ENCODE measurements at places on chromosomes 2 and 18.
A peak's percentile ranks its signal among the peaks of the same experiment; 100 is the strongest.

DNA sequence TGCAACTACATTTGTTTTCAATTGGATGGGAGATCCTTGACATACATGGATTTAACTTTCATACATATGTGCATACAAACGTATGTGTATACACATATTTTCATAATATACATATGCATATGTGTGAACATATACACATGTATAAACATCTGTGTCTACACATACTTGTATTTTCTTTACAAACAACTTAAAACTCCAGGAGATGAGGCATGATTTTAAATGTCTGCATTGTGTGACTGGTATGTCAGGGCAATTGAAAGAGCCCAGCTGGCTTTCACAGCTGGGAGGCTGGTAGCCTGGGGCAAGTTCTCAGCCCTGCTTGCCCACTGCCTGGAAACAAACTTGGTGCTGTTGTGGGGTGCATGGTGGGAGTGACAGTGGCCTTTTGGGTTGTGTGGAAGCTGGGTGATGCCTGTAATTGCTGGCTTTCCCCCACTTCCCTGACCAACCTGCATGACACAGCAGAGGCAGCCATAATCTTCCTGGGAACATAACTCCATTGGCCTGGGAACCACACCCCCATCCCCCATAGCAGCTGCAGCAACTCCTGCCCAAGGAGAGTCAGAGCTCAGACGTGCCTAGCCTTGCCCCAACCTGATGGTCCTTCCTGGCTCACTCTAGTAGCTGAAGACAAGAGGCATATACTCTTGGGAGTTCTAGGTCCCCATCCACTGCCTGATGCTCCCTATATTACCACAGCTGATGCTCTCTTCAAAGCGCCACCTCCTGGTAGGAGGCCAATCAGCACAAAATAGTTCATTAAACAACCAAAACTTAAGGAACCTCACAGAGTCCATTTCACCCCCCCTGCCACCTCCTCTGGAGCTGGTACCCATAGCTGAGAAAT, 158.3 kb downstream of the CERS6 start:
- no peak for DNase-seq

- peak; percentile 96 for DNase-seq
Measured at GRCh38 chr2:45964223-45964841, 312.9 kb downstream of the PRKCE start.

GRCh38 chr18:64254399-64255093, 105.7 kb upstream of the LINC00305 start:
- DNase-seq, result no peak

DNA sequence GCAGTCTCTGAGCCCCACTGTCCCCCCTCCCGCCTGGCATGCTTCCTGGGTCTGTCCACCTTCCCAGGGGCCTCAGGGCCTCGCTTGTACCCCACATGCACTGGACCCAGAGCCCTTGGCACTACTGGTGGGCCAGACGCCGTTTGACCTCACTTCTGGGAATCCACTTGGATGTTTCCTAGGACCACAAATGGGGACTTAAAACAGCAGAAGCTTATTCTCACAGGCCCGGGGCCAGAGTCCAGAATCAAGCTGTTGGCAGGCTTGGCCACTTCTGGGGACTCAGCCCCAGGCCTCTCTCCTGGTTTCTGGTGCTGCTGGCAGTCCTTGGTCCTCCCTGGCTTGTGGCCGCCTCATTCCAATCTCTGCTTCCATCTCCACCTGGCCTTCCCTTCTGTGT, 19.6 kb downstream of the ANO7 start:
- DNase-seq, result no peak

DNA sequence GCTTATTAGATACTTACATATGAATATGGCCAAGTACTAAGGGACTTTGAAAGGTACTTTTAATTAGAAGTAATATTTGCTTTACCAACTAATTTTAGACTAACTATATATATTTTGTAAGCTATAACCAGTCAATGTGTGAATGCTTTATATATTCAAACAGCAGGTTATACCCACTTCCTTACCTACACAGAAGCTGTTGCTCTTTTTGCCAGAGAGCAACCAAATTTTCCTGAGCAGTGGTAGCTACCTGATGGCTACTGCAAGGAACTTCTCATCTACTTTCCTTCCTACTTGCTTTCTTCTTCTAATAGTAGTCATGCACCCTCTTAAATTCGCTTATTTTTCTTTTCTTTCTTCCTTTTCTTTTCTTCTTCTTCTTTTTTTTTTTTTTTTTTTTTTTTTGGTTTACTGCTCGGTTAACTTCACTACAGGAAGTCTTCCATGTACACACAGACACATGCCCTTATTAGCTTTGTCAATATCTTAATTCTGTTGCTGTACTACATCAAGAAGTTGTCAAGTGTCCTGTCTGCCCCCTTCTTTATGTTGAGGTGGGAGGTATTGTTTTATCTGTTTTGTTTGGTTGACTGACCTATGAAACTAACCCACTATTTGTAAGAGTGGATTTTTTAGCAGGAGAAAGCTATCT, 95.0 kb downstream of the EPC2 start:
- no peak for DNase-seq

DNA sequence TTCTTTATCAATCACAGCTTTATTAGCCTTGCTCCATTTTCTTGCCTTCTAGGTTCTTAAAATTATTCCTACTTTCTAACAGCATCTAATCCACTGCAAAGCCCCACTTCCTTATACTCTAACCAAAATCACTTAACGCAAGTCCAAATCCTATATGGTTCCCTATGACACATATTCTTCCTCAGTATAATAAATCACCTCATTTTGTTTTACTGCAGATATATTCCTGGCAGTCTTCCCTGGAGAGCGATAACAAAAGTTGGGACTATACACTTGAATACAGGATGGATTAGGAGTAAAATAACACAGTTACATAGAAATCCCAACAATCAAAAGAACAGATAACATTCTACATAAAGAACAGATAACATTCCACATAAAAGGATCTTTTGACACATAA, 144.8 kb downstream of the ATAD2B start:
- DNase-seq, result no peak

DNA sequence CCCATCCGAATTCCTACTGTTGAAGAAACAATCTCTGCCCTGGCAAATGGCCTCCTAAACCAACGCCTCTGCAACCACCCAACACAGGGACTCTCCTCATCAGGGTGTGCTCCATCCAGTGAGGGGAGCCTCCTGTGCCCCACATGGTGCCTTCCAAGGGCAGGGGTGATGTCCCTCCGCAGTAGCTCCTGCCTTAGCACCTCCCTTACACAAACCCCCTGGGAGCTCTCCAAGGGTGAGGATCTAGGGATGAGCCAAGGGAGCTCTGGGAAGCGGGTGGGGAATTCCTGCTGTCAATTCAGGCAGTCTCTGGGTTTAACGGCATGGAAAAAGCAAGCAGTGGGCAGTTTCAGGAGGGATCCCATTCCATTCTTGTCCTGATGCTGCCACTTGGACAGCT, 3.8 kb downstream of the GALNT14 start:
- DNase-seq, result no peak

GRCh38 chr2:151350579-151351195, 6.7 kb upstream of the TNFAIP6 start:
- no peak for DNase-seq

- peak; percentile 19 for DNase-seq
Measured at GRCh38 chr2:8491296-8492027, 190.4 kb upstream of the ID2 start.

DNA sequence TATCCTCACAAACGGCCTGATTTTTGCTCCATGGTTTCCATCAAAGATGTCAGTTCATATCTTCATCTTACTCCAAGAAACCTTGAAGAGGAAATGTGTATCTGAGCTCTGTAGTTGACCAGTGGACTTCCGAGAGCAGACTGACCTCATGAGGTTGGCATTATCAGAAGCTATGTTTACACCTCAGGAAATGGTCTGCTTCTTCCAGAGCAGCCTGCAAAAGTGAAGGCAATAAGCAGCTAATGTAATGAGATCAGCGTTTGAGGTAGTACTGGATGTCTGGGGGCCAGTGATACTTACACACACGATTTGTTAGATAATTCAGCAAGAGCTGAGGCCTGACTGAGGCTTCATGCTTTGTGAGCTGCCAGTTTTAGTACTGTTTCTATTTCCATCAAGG, 189.7 kb downstream of the LRRTM1 start:
- no peak for DNase-seq

GRCh38 chr2:238157506-238158017, 1.2 kb upstream of the ERFE start:
- peak; percentile 23 for DNase-seq

DNA sequence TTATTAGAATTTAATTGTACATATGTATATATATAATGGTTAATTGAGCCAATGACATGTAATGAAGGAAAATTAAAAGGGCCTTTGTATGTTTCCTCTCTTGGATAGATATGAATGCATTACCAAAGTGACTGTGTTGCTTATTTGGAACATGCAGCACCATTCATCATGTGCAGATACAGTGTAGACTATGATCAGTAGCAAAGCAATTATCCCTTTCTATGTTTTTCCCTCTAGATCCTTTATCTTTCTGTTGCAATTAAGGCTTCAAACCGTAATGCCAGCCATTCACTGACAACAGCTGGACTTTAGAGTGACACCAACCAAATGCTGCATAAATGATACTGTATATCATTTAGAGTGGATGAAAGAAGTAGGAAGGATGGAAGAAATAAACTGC, 565.2 kb downstream of the NRXN1 start:
- DNase-seq, result no peak

DNA sequence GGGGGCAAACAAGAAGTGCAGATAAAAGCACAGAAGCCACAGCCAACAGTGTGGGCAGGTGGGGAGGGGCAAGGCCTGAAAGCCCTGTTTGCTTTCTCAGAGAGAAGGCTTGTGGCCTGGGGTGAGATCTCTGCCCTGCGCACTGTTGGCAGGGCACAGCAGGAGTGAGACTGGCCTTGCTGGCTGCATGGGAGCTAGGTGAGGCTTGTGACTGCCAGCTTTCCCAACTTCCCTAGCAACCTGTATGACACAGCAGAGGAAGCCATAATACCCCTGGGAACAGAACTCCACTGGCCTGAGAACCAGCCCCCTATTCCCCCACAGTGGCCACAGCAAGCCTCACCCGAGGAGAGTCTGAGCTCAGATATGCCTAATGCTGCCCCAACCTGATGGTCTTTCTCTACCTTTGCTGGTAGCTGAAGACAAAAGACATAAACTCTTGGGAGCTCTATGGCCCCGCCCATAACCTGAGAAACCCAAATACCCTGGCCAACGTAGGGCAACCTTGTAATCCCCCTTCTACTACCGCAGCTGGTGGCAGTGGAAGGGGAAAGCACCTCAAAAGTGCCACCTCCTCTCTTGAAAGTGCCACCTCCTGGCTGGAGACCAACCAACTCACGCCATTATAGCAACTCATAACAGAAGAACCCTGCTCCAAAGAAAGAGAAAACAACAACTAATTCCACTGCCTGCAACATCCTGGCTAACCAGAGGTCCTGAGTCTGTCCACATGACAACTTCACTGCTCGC, 44.4 kb downstream of the LCT start:
- no peak for DNase-seq

DNA sequence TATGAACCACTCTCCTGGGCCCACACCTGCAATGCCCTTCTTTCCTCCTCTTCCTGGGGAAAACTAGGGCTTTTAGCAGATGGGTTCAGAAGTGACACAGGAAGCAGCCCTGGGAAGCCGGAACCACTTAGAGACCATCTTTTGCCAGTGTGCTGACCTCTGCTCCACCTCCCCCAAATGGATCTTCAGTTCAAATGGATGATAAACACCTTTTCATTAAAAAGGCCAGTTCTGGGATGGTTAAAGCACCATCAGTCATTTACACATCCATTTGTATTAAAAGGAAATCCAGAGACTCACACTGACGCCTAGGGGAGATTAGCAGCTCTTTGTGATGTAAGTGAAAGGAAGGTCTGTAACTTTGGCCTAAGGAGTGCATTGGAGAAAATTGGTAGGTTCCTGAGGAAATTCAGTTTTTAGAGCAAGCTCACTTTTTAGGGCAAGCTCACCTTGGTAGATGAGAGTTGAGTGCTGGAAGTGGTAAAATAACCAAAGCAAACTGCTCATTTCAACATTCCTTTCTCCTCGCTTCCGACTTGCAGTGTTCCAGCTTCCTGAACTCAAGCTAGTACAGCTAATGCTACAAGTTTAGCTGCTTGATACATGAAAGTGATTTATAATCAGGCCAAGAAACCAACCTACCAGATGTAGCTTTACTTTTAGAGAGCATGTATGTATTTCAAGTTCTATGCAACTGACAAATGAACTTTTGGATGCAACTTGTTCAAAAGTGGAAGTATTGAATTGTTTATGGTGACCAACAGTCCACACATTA, 47.7 kb downstream of the ACTR2 start:
- no peak for DNase-seq

- no peak for DNase-seq
Measured at GRCh38 chr18:55318951-55319441, 269.0 kb downstream of the TCF4 start.

DNA sequence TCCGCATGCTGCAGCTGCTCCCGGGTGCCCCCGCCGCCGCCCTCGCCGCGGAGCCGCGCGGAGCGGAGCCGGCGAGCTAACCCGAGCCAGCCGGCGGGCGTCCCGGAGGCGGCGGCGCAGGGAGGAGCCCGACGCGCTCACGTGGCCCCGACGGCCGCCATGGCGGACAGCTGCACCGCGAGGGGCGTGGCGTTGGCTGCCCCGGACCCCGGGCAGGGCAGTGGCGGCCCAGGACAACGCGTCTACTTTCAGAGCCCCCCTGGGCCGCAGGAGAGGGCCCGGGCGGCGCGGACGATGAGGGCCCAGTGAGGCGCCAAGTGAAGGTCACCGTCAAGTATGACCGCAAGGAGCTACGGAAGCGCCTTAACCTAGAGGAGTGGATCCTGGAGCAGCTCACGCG, 30.0 kb upstream of the CCNYL1 start:
- DNase-seq, result no peak

- no peak for DNase-seq
Measured at GRCh38 chr2:235416858-235417499, 76.9 kb upstream of the AGAP1 start.

DNA sequence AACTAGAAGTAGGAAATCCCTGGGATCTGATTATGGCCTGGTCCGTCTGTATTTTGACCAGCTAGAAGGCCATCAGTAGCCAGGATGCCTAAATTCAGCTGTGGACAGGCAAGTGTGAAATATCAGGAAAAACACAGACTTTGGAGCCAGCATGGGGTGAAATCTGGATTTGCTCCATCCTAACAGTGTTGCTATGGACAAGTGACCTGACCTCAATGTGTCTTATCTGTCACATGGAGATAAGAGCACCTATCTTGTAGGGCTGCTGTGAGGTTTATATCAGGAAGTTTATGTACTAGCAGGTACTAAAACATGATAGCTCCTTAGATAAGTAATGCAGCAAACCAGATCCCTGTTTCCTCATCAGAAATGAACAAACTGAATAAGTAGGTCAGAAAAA, 460.4 kb downstream of the STK39 start:
- DNase-seq, result no peak

DNA sequence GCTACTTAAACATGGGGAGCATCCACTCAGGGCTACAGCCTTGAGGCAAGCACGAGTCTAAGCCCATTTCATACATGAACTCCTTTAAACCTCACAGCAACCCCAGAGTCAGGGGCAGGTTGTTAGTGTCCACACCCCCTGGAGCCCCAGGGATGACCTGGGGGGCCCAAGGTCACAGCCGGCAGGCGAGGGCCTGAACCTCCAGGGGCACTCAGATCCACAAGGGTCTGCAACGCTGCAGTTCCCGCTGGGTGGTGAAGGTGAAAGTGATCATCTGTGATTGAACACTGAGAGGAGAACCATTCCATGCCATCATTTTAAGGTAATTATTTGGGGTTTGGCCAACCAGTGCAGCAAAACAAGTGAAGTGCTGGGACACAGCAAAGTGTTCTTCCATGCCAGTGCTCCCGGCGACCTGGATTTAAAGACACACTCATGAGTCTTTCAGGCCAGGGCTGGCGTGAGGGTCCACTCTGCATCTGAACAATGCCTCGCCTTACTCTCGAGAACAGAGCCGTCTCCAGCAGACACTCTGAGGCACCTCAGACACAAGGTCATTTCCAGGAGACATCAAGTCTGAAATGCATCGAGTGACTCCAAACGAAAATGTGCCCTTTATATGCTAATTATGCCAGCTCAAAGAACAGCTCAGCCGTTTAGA, 61.6 kb upstream of the SNTG2 start:
- DNase-seq, result no peak

Measured in COR-L47 (cell line).